ENCODE measurements at places on chromosomes 13 and 19.

GRCh38 chr13:78084401-78084800 lies 165.8 kb upstream of the EDNRB start:
- DNase-seq: no peak

DNA sequence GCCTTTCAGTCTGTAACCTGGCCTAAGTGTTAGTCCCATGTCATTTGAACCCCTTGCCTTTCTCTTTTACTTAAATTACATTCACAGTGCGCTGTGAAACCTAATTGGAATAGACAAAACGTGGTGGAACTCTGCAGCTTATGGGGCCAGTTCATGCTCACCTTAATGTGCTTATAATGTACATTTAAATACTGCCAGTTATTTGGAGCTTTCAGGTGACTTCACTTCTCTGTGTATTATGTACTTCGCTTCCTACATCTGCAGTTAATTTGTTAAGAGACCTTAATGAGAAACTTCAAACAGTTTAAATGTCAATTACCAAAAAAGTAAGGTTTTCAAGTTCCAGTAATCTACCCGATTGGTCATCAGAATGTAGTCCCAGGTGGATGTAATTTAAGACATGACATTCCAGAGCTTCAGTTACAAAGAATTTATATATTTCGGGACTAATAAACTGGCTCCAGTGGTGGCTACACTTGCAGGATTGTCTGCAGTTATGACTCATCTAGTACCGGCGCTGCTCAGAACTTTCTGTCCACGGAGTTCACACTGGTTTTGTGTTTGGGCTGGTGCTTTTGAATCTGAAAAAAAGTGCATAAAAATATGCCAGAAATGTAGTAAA lies 125.3 kb downstream of the TM9SF2 start:
- no peak for DNase-seq

GRCh38 chr13:77506874-77507273 lies 28.6 kb upstream of the SCEL start:
- no peak for DNase-seq

GRCh38 chr19:34269489-34269888 lies 15.1 kb downstream of the GARRE1 start:
- no peak for DNase-seq

DNA sequence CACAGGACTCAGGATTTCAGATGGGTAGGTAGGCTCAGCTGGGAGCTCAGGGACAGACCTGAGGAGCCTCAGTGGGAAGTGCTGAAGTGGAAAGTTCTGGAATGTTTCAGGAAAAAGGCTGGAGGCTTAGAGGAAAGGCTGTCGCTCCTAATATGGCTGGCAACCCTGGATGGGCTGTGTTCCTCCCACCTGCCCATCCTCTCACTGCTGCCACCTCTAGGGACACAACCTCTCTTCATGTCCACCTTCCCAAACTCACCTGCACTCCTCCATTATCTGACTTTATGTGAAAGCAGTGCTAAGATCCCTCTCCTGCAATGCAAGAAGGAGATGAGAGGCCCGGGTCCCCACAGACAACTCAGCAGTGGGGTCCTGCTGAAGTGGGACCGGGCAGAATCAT lies 5.8 kb upstream of the CEACAM21 start:
- no peak for DNase-seq

DNA sequence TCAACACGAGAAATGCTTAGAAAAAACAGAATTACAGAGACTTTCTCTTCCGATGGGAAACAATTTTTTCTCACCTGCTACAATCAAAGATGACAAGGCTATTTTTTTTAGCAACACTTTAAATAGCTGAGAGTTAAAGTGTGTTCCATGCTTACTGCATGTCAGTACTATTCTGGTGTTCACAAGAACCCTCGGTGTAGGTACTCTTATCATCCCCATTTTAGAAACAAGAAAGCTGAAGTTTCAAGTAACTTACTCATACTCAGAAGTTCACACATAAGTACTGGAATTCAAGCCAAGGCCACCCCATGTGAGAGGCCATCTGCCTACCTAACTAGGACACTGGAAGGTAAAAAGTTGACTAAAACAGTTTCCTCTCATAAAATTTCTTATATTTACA lies 9.0 kb upstream of the TNFRSF19 start:
- DNase-seq: no peak

DNA sequence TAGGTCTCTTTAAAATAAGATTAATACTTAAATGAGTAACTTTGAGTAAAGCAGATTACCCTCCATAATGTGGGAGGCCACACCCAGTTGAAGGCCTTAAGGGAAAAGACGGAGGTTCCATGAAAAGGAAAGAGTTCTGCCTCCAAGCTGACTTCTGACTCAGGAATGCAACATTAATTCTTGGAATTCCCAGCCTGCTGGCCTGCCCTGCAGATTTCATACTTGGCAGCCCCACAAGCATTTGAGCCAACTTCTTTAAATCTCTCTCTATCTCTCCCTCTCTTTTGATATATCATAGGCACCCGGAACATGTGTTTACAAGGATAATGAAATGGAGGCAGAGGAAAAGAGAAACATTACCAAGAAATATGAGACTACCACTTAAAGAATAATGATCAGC lies 902.3 kb upstream of the MIR17HG start:
- DNase-seq: no peak

GRCh38 chr13:51380269-51380668 lies 40.8 kb downstream of the SERPINE3 start:
- DNase-seq: no peak

DNA sequence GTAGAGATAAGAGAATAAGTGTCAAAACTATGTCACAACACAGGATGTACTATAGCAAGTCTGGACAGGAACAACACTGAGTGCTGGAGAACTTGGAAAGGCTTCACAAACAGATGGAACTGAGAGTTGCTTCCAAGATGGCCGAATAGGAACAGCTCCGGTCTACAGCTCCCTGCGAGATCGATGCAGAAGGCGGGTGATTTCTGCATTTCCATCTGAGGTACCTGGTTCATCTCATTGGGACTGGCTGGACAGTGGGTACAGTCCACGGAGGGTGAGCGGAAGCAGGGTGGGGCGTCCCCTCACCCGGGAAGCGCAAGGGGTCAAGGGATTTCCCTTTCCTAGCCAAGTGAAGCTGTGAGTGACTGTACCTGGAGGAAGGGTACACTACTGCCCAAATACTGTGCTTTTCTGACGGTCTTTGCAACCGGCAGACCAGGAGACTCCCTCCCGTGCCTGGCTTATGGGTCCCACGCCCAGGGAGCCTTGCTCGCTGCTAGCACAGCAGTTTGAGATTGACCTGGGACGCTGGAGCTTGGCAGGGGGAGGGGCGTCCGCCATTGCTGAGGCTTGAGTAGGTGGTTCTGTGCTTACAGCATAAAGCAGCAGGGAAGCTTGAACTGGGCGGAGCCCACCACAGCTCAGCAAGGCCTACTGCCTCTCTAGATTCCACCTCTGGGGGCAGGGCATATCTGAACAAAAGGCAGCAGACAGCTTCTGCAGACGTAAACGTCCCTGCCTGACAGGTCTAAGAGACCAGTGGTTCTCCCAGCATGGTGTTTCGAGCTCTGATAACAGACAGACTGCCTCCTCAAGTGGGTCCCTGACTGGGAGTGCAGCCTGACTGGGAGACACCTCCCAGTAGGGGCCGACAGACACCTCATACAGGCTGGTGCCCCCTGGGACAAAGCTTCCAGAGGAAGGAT lies 46.0 kb downstream of the USP12 start:
- DNase-seq: no peak

- no peak for DNase-seq
Observed at GRCh38 chr13:99975626-99976025, 4.1 kb upstream of the ZIC5 start.

DNA sequence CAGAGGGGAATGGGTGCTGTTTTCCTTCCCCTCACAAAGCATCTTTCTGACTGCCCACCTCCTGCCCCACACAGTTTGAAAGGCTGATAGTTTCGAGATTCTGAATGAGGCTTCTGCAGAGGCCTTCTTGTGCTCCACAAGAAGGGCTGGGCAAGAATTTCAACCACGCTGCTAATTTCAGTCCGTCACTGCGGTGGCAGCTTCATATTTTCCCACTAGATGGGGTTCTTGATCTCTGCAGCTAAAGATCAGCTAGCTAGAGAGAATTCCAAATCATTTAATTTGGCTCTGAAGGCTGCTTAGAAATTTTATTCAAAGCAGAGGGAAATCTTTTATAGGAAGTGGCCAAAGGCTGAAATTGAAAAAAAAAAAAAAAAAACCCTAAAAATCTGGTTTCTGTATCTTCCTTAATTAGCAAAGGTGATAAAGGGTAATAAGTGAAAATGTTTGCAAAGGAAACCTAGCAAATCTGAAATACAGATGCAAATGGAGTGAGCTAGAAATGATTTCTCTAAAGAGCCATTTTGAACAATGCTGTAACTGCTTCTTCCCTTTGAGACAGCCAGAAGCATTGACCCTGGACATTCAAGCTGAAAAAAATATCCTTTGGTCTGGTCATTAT lies 38.0 kb upstream of the C13orf42 start:
- DNase-seq: no peak

GRCh38 chr13:112569821-112570220 lies 18.1 kb downstream of the TUBGCP3 start:
- no peak for DNase-seq

GRCh38 chr13:70054572-70054971 lies 53.1 kb upstream of the ATXN8OS start:
- DNase-seq: no peak
